ENCODE measurements at places on chromosomes 1 and 21. TPM values are rescaled to one million over a fixed set of nuclear protein-coding genes. Genes with fewer than 3 reads are reported as not detected.

Gene YARS1
- total RNA-seq = 109 TPM

Gene ANGPTL7
- not detected for total RNA-seq

Gene EXO1
- 23.4 TPM for total RNA-seq

Gene APCS
- total RNA-seq = not detected

Gene CDC14A
- total RNA-seq = 5.6 TPM

Gene OR2L5
- not detected for total RNA-seq

Gene BSND
- not detected for total RNA-seq

Gene NUP210L
- not detected for total RNA-seq

Gene RAB25
- not detected for total RNA-seq

Gene LHX8
- total RNA-seq = 8.6 TPM

Gene GBP6
- total RNA-seq = not detected

Gene RCAN1
- total RNA-seq = 43.9 TPM

Gene OR10Z1
- total RNA-seq = not detected

Gene INAVA
- total RNA-seq = 18.0 TPM

Gene FCER1G
- not detected for total RNA-seq

Gene HTR6
- not detected for total RNA-seq

Gene MTOR
- total RNA-seq = 30.4 TPM

Data from RPMI7951 (cell line).